ENCODE measurements at places on chromosomes 4 and X.

DNA sequence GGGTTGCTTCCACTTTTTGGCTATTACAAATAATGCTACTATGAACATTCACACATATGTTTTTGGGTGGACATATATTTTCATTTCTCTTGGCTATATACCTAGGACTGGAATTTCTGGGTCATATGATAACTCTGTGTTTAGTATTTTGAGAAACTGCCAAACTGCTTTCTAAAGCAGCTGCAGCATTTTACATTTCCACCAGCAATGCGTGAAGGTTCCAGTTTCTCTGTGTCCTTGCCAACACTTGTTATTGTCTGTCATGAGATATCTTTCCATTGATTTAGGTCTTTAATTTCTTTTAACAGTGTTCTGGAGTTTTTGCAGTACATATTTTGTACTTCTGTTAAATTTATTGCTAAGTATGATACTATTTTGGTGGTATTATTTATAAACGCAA lies 48.3 kb downstream of the CLCN5 start:
- no peak for DNase-seq

DNA sequence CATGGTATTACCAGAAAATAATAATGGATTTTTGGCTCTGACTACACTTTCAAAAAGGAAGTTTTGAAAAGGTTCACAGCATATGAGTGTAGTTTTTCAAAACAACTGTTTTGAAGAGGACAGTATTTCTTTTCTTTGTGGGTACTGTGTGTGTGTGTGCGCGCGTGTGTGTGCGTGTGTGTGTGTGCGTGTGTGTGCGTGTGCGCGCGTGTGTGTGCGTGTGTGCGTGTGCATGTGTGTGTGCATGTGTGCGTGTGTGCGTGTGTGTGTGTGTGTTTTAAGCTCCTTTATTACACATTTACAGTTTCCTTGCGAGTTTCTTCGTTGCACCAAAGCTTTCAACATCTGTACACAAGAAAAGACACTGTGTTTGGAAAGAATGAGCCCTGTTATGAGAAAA lies 755.4 kb downstream of the SH3BGRL start:
- DNase-seq, result no peak

DNA sequence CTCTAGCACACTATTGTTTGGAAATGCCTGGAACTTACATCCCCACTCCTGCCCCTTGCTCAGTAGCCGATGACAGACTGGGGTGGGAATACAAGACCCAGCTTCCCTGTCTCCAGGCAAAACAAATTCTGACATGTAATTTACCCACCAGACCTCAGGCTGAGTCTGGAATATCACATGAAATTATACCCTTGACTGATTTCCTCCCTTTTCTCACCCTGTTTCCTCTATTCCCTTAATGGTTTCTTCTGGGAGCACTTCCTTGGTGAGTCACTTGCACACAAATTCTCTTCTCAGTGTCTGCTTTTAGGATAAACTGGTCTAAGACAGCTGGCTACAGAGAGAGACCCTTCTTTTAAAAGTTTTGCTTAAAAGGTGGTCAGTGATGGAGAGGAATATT lies 65.8 kb upstream of the DIPK2B start:
- no peak for DNase-seq

GRCh38 chrX:79162076-79162475 lies 17.6 kb downstream of the GPR174 start:
- no peak for DNase-seq

DNA sequence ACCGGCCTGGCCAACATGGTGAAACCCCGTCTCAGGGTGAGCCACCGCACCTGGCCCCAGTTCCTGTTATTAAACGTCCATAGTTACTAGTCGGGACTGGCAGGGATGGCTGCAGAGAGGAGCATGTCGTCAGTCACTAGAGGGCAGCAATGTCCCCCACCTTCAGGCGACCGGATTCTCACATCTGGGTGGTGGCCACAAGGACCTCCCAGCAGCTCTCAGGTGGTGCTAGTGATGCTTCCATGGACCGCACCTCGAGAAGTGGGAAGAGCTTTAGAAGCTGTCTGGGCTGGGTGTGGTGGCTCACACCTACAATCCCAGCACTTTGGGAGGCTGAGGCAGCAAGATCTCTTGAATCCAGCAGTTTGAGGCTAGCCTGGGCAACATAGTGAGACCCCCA lies 13.3 kb upstream of the IL3RA start:
- peak; percentile 62 for DNase-seq

GRCh38 chr4:9816285-9816684 lies 34.9 kb downstream of the DRD5 start:
- DNase-seq, result no peak

DNA sequence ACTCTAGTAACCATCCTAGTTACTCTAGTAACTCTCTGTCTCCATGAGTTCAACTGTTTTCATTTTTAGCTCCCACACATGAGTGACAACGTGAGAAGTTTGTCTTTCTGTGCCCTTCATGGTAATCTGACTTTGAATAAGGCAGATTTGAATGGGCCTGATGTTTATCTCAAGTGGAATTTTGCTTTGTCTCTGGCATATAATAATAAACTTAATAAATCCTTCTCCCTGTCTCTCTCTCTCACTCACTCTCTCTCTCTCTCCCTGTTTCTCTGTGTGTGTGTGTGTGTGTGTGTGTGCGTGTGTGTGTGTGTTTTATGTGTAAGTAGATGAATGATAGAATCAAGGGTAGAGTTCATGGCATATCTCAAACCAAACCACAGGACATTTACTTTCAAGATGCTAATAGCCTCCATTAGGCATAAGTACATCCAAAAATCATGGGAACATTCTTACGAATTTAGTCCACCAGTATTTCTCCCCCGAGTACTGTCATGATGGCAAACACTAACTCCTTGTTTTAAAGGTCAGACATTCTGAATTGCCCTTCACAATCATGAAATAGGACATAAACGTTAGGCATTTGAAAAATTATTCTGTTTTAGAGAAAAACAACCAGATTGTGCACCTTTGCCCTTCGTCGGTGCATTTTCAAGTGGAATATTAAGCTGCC lies 193.1 kb downstream of the SPATA18 start:
- DNase-seq, result no peak

DNA sequence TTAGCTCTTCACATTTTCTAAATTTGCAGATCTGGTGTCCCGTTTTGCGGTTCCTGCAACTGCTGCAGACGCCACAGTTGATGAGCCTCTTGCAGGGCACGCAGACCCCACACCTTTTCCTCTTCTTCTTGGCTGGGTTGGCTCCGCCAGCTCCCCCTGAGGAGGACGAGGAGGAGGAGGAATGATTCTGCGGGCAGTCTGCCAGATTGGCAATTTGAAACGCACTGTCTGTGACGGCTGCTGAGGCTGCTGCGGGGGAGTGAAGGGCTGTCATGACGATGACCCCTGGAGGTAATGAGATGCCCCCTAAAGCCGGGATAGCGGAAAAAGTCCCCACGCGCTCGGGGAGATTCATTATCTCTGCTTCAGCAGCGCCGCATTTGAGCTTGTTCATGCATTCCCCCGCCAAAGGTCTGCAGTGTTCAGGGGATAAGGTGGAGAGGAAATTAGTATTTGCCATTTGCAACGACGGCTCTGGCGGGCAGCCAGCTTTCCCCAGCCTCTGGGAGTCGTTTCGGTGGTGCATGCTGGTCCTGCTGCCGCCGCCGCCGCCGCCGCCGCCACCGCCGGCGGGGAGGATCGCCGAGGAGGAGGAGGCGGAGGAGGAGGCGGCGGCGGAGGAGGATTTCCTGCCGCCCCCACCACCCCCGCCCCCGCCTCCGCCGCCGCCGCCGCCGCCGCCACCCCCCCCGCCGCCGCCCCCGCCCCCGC lies 3.8 kb downstream of the CXXC4 start:
- peak; percentile 68 for DNase-seq

- DNase-seq, result no peak
Observed at GRCh38 chrX:70026112-70026850, 23.5 kb downstream of the AWAT2 start.

DNA sequence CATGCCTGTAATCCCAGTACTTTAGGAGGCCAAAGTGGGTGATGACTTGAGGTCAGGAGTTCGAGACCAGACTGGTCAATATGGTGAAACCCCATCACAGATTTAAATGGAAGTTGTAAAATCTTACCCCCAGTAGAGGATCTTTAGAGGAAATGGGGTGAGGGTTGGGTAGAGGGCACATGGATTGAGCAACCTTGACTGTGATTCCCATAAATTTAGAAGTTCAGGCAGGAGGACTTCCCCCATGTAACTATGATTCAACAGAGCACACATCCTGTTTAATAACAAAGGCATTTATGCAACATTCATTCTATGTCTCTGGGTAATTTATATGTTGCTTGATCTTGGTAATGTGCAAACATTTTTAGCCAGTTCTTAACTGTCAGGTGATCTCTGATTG lies 143.1 kb downstream of the RBM47 start:
- DNase-seq, result no peak

DNA sequence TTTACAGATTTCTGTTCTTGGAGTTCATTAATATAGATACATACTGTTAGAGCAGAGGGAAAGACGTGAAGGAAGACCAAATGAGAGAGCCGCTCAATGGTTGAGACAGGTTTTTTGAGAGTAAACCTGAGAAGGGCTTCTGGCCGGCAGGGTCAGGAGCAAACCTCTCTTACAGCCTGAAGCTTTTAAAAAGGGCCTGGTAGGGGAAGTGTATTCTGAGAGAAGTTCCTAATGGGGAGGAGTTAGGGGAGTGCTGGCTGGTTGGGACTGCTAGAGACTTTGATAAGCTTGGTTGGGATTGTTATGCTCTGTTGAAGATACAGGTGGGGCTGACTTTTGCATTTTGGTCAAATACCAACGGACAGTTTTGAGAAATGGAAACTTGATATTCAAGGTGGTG lies 186.8 kb upstream of the PABPC4L start:
- no peak for DNase-seq

DNA sequence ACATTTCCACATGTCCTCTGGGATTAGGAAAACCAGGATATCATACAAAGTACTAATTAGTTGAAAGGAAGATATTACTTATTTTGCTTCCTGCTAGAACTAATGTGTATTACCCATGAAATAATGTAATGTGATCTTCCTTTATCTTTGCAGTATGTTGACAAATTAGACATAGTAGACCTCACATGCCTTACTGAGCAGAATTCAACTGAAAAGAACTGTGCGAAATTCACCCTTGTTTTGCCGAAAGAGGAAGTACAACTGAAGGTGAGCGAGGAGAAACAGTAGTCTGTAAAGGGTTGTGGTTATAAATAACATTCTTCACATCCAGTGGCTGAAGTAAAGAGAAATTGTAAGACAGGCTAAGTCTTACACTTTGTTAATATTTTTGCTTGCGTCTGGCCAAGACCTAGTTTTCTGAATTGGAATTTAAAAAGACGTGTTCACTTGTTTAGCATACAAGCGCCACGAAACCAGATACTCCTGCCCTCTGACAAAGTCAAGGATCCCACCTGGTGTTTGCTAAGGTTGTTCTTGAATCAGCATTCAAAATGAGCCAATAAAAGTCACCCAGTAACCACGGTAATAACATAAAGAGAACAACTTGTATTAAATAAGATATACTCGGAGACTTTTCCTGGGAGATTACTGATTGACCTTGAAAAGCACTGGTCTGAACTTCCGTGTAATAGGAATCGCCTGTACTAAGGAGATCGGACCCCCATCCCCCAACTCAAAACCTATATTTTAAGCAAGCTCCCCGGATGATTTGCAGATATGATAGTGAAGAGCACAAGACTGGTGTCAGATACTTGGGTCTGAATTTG lies 16.9 kb downstream of the STAP1 start:
- DNase-seq, result peak; percentile 12

DNA sequence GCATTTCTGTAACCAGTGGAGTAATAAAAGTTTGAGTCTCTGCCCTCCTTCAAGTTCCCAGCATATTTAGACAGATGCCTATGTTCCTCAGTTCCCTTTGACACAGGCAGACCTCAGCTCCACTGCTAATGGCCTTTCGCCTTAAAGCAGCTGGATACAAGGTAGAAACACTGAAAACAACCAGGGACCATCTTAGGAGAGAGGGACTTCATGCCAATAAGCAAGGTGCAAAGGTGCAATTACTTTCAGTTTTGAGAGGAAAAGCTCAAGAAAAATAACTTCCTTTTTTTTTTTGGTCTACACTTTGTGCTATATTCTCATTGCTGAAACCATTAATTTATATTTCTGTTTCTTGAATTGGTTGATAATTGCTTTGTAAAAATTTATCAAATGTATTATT lies 781.9 kb upstream of the GALNTL6 start:
- DNase-seq, result no peak

Data from CD4-positive, alpha-beta T cell treated with Interleukin-17A for 4 hours (primary cell).